ENCODE measurements at places on chromosomes 6 and 20.
A peak's percentile ranks its signal among the peaks of the same experiment; 100 is the strongest.

DNA sequence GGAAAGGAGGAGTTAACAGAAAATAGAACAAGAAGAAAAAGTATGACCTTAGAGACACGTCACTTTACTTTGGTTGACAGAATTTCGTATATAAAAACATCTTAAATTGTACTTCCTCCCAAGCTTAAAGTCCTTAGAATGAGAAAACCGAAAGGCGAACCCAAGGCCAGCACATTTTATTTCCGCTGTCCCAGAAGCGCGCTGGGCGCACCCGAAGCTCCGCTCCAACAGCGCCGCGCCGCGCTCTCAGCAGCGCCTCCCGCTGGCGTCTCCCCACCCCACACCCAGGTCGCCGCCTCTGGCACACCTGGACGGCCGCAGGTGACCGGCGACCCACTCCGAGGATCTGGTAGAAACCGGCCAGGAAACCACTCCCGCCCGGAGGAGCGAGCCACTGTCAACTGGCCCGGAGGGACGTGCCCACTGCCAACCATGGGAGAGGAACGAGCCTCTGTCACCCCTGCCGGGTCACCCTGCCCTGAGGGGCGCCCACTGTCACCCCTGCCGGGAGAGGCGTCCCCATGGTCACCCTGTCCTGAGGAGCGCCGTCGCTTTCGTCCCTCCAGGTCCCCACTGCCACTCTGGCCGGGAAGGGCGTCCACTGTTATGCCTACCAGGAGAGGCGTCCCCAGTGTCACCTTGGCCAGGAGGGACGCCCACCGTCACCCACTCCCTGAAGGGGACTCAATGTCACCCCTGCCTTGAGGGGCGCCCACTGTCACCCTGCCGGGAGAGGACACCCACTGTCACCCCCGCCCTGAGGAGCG lies 824 bp downstream of the MPC1 start:
- DNase-seq = peak; percentile 75

DNA sequence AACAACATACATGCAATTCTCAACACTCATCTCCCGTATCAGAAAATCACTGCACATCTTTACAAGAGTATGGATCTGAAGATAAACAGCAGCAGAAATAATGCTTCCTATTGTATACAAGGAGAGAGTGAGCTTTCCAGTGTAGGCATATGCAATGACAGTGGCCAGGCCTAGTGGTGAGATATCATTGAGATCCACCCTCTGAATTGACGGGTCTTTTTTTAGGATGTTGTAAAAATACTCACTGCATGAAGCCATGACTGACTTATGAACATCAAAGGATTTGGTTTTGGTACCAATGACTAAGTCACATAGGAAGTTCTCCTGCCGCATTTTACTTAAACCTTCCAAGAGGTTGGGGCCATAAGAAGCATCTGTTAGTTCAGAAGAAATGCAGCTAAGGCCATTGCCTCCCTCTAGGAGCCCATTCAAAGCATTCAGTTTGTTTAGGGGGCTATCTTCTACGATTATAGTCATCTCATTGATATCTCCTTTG lies 10.8 kb downstream of the KLHL31 start:
- DNase-seq = no peak

GRCh38 chr20:24780674-24781417 lies 168.2 kb upstream of the CST7 start:
- DNase-seq = no peak

DNA sequence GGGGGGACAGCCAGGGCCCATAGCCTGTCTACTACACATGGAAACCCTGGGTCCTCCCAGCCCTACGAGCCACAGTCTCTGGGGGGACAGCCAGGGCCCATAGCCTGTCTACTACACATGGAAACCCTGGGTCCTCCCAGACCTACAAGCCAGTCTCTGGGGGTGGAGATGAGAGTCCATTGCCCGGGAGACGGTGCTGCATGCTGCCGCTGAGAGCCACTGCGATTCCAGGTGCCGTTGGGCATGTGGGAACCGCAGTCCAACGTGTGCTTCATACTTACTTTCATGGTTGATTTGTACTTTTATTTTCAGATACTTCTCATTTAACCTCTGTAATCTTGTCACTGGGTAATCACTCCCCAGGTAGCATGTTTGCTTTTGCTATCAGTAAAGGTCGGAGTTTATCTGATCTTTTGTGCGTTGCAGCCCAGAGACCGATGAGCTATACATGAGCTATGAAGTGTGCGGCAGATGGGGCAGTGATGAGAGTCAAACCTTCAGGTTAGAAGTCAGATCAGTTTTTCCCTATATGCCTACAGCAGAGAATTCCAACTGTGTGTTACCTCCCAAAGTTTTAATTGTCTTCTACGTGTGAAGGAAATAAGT lies 58.2 kb downstream of the SMOC2 start:
- no peak for DNase-seq

- DNase-seq = no peak
Measured at GRCh38 chr6:116266803-116267202, 12.9 kb downstream of the TSPYL1 start.

- no peak for DNase-seq
Measured at GRCh38 chr20:64143018-64143801, 21.0 kb upstream of the MYT1 start.

DNA sequence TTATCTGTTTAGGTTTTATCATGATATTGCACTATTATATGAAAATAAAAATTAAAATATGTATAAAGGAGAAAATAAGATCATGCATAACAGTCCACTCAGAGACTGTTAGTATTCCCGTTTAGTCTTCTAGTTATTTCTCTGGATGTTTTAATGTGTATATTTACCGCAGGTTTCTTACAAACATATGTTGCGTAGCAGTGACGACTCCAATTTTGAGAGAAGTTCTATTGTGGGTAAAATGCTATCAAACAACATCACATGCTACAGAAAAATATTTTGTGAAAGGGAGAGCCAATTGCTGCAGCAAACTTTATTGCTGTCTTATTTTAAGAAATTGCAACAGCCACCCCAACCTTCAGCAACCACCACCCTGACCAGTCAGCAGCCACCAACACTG lies 72.4 kb upstream of the NXT1 start:
- DNase-seq = no peak

DNA sequence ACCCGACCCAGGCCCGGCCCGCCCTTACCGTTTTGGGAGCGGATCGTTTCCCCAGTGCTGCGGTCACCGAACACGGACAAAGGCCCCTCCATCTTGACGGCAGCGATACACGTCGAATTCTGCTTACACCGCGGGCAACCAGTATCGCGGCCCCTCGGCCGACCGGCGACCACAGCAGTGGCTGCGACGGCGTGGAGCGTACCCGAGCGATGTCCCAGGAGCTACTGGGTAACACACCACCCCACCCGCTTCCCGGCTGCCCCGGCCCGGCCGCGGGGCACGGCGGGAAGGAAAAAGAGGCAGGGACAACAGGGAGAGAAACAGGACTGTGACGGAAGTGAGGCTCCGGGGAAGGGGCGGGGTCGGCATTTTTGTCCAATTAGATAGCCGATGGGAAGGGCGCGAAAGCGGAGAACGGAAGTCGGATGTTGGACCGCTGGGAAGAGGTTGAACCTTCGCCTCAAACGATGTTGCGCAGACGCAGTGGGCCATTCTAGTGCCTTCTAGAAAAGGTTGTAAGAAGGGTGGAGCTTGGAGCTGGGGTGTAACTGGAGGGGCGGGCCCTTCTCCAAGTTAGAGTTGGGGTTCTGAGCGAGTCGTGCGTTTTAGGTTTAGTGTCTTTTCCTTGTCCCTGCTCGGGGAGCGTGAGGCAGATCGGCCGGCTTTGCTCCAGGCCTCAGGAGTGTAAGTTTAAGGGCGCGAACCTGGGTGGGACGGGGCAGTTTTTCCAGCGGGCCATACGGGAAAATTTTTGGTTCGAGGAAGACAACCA lies at the start of gene TCP1:
Gene TCP1, minus strand, starts transcription at position 226 of the 772 bp plus-strand sequence. Its CDS starts 134 bp downstream, at position 92.
- peak; percentile 99 for DNase-seq

GRCh38 chr20:1415667-1416468 lies 23.0 kb upstream of the FKBP1A start:
- DNase-seq = no peak

GRCh38 chr20:46013829-46014516 lies 5.3 kb downstream of the MMP9 start:
- DNase-seq = peak; percentile 78

Data from CD4-positive, alpha-beta T cell treated with Interleukin-17A for 4 hours (primary cell).